T-helper 22 cell (primary cell): ENCODE measurements at places on chromosomes 3 and 15.
A peak's percentile ranks its signal among the peaks of the same experiment; 100 is the strongest.

DNA sequence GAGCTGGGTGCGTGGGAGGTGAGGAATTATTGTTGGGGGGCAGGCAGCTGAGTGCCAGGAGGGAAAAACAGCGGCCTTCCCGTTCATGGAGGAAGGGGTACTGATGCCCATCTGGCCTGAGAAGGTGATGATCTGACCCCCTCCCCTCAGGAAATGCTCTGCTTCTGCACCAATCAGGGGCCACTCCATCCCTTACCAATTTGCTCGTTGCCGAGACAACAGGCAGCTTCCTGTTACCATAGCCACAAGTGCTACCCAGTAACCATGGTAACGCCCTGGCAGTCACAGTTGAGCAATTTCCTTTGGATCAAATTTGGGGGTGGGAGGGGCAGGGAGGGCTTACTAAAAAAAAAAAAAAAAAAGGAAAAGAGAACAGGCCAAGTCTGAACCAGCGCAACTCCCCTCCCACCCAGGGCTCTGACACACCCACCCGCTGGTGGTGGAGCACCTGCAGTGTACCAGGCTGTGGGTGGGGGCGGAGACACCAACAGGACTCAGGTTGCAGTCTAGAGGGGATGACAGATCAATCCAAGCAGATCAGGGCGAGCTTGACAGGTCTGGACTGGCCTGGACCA, 13.7 kb downstream of the CELF6 start:
- DNase-seq = peak; percentile 22

- DNase-seq = no peak
Measured at GRCh38 chr15:71899674-71900073, 89.3 kb downstream of the NR2E3 start.

DNA sequence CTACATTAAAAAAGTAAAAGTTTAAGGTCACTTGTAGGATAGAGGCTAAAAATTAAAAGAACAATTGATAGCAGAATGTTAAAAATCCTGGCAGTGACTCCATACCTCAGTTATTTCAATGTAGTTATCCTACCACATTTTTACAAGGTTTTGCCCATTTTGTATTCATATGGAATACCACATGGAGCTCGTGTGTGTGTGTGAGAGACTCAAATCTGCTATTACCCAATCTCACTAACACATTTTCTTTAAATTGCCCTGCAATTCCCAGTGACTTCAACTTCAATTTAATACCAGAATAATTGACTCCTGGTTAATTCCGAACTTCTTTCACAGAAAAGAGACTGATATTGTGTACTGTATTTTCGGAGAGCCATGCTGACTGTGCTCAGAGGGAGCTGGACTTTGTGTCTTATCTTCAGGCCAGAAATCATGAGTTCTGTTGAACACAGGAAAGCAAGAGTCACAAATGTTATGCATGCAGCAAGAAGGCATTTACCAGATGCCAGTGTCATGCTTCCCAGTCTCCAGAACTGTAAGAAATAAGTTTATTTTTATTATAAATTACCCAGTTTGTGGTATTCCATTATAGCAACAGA, 529.0 kb upstream of the NECTIN3 start:
- DNase-seq = no peak

- no peak for DNase-seq
Measured at GRCh38 chr3:50649451-50649931, 25.2 kb upstream of the DOCK3 start.

- no peak for DNase-seq
Measured at GRCh38 chr3:48598323-48599076, 3.4 kb upstream of the COL7A1 start.
